ENCODE measurements at places on chromosomes 4 and X.

DNA sequence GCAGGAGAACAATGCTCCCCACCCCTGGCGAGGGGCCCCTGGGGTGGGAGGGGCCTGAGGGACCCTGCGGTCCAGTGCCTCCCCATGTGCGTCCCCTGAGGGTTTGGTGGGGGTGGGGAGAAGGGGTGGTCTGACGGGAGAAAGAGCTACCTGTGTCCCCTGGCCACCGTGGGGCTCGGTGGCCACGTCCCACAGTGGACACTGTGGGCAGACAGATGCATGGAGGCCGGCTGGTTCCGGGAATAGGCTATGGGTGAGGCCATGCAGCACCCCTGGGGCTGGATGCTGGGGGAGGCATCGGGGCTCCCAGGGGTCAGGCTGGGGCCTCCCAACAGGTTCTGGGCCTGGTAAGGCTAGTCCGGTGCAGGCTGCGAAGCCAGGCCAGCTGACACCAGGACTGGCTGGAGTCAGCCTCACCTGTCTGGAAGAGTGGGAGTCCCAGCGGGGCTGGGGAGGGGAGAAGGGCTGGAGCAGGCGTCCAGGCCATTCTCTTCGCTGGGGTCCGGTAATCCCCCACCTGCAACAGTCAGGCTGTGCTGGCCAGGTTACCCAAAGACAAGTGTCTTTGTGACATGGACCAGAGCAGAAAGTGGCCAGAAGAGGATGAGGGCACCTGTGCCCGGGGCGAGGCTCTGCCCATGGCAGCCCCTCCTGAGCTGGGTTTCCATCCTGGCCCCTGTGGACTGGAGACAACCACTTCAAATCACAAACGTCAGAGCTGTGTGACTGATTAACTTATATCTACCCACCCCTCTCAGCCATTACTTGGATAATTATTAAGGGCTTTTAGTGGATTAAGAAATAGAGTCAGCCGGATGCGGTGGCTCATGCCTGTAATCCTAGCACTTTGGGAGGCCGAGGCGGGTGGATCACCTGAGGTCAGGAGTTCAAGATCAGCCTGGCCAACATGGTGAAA, 1.4 kb upstream of the FAM53A start:
- DNase-seq = no peak

- DNase-seq = no peak
These were observed 25.7 kb downstream of the ZFX start for GRCh38 chrX:24175276-24175675.

GRCh38 chr4:105234582-105234981, 87.9 kb downstream of the TET2 start:
- DNase-seq = peak; percentile 49

DNA sequence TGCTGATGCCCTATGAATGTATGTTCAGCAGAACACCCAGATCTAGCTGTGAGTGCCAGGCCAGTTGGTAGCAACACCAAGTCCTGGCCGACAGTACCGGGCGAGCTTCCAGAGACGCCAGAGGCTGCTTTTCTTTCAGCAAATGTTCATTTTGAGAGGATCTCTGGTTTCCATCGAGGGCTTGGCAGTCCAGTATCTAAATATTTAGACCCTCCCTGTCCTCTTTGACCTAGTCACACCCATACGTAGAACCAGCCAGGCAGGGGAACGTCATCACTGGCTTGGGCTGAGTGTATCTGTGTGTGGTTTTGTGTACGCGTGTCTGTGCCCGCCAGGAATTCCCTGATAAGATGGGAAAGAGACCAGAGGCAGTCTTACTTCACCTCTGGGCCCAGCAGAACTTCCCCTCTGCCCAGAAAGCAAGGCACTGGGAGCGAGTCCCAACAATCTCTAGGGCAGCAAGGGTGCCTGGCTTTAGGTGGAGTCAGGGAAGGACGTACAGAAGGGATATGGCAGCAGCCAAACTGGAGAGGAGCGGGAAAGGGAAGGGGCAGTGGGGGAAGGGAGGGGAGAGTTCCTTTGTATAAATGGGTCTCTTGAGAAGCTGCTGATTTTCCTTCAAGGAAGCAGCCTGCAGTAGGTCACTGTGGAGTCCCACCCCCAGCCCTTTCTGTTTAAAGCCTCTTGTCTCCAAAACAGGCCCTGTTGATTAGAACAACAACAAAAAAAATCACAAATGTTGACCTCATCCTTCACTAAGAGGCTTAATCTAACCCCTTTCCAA, 15.0 kb upstream of the ELF4 start:
- no peak for DNase-seq

- no peak for DNase-seq
These were observed 176.9 kb upstream of the PRPS2 start for GRCh38 chrX:12614266-12614665.

DNA sequence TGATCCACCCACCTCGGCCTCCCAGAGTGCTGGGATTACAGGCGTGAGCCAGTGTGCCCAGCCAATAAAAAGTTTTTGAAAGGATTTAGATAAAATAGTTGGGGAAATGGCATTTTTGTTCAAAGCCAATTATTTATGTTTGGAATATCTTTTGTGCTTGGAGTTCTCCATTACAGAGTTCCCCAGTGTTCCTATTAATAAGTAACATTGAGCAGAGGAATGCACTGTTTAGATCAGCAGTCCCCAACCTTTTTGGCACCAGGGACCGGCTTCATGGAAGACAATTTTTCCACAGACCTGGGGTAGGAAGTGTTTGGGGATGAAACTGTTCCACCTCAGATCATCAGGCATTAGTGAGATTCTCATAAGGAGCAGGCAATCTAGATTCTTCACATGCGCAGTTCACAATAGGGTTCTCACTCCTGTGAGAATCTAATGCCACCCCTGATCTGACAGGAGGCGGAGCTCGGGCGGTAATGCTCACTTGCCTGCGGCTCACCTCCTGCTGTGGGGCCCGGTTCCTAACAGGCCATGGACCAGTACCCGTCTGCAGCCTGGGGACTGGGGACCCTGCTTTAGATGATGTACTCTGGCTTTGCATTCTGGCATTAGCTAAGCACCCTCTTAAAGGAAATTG, 8.3 kb downstream of the PKD2 start:
- no peak for DNase-seq

DNA sequence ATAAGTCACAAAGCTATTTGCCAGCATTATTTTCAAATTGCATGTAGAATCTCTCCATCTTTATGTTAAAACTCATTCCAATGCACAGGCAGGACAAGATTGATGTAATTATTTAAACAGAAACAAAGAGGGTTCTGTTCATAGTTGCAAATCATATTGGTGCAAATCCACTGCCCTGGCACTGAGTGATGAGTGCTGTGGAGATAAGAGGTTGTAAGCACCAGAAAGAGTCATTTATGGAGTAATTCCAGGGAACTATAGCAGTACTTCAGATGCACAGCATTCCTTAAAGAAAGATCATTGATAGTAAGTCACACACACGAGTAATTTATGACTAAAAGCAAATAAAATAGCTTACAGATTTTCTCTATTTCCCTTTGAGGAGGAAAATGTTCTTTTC, 337.7 kb upstream of the CTSO start:
- peak; percentile 93 for DNase-seq

DNA sequence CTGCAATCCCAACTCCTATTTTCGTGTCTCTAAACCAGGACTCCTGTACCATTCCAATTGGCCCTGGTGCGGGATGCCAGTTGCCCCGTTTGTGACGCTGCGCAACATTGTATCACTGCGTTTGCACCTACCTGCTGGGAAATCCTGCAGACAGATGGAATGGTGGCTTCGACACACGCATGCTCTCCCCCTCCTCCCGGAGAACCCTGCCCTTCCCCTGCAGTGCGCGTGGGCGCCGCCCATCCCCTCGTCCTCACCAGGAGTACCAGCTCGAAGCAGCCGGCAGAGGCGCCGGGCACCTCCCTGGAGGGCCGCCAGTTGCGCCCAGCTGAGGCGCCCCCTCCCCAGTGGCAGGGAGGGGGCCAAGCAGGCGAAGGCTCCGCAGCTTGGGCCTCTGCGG, 1.4 kb downstream of the DGKK start:
- DNase-seq = no peak

DNA sequence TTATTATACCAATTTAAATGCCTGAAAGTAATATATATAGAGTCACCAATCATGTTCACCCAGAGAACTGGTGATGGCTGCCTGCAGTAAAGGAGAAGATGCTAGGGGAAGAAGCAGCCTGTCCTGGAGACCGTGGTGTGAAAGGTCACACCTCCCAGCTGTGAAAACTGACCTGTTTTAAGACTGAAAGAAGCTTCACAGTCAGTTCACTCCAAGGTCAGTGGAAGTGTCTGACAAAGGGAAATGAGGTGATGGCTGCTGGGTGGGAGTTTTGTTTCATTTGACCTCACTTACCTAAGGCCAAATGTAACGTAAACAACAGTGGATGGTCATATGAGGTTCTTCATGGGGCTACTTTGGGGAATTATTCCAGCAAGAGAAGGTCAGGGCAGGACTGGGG, 352.1 kb upstream of the GATB start:
- no peak for DNase-seq

- no peak for DNase-seq
These were observed 13.1 kb upstream of the AFF1 start for GRCh38 chr4:86921608-86922252.

DNA sequence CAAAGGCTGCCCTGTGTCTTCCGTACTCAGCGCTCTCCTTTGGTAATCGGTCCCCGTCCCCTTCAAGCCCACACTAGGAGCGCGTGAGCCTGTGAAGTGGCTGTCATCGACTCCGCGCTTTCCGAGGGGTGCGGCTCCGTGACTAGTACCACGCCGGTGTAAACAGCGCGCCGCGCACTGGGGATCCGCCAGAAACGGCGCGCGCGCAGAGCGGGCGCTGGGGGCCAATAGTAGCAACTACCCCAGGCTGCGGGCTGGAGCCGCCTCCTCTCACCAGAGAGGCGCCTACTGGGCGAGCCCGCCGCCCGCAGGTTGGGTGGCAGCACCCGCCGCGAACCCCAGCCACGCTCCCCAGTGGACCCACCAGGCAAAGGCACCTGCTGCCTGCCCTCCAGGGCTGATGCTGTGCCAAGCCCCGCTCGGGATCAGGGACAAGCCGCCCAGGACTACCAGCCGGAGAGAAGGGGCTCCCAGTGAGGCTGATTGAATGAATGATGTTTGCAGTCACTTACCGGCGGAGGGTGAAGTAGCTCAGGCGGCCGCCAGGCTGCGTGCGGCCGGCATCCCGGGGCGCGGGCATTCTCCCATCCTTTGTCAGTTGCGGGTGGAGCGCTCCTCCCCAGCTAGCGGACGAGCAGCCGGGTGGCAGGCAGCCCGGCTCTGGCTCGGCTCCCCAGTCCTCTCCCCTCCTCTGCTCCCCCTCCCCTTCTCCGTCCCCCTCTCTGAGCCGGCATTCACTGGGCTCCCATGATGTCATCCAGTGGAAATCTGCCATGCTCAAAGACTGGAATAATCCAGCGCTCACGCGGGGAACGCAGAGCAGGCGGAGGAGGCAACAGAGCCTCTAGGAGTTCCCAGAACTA, 370.3 kb upstream of the SMIM31 start:
- peak; percentile 21 for DNase-seq

- DNase-seq = no peak
These were observed 24.4 kb downstream of the DGAT2L6 start for GRCh38 chrX:70201732-70202131.

DNA sequence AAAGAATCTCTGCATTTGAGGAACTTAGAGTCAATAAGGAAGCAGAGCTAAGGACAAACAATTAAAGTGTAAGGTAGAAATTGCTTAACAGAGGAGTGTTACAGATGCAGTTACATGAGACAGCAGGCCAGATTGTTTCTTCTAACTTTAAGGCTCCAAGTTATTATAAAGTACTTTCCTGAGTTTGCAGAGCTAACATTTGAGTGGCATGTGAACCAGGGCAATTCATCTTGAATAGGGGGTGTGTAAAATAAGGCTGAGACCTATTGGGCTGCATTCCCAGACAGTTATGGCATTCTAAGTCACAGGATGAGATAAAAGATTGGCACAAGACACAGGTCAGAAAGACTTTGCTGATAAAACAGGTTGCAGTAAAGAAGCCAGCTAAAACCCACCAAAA, 7.6 kb upstream of the LNX1 start:
- peak; percentile 29 for DNase-seq

DNA sequence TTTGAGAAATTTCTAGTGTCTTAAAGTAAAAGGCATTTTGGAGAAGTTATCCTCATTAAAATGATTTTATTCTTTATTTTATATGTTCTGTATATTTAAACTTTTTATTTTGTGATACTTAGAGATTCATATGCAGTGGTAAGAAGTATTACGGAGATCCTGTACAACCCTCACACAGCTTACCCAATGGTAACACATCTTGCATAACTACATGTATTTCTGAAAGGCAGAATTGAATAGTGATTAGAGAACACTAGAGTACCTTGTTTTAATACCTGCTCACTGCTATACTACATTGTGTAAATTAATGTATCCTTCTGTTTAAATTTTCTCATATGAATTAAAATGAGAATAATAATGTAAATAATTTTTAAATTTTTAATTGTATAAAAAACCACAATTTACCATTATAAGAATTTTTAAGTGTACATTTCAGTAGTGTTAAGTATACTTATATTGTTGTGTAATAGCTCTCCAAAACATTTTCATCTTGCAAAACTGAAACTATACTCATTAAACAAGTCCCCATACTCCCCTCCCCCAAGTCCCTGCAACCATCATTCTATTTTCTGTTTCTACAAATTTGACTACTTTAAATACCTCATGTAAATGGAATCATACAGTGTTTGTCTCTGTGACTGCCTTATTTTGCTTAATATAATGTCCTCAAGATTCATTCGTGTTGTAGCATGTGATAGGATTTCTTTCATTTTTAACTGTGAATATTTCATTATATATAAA, 45.4 kb downstream of the INTS12 start:
- DNase-seq = no peak

GRCh38 chrX:139724626-139725025, 16.7 kb upstream of the MCF2 start:
- DNase-seq = peak; percentile 7

DNA sequence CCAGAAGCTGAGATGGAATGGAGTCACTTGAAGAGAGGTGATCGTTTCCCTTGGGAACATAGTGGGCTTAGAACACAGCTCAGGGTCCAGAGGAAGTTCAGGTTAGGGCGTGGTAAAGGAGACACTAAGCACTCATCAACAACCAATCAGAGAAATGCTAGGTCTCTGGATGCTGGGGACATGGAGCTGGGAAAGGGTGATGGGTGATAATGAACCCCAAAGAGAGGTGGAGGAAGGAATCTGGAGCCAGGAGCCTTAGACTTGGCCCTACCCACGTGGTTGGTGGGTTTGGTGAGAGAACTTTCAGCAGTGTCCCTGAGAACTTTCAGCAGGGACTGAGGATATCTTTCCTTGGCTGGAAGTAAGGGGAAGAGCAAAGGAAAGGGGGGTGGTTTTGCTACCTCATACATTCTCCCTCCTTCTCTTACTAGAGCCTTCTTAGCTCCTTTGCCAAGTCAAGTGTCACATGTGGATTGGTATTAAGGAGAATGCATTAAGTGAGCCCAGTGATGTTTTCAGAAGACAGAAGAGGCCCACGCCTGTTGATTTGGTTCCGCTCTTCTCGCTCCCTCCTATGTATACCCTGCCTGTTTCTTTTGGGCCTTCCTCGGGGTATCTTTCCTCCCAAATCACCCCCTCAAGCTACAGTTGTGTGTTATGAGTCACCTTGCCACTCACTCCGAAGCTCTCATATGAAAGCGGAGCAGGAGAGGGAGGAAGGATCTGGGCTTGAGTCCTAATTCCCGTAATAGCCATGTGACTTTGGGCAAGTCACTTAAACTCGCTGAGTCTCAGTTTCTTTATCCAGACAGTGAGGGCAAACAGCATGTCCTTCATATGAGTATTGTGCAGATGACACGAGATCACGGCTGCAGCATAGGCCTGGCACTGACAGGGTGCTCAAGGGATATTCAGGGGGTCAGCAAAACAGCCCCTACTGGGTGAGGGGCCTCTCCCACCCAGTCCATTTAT, 63.1 kb downstream of the TSC22D3 start:
- DNase-seq = no peak

- no peak for DNase-seq
These were observed 5.4 kb upstream of the DUSP9 start for GRCh38 chrX:153641627-153642026.

GRCh38 chr4:26083987-26084386, 170.0 kb downstream of the SMIM20 start:
- DNase-seq = peak; percentile 96
